ENCODE measurements at places on chromosomes 1 and 21.

DNA sequence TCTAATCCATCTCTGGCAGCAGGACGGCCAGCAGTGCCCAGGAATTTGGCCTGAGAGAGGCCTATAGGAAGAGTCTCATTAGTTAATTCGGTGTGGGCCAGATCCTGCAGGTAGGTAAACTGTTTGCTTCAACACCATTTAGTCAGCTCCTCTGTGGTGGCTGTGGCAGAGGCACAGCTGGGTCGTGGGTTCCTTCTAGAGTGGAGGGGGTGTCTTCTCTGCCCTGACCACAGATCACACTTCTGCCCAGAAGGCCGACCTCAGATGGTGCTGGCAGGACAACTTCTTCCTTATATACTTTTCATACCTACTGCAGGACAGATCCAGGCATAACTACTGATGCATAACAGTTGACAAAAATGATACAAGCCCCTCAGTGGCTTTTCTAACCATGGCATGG, 281.4 kb downstream of the RPS6KC1 start:
- DNase-seq = no peak

- no peak for DNase-seq
Measured at GRCh38 chr1:116503546-116504307, 67.1 kb downstream of the CD58 start.

- no peak for DNase-seq
Measured at GRCh38 chr1:156095906-156096508, 13.7 kb upstream of the MEX3A start.

GRCh38 chr1:16351456-16351993, 755 bp downstream of the FBXO42 start:
- DNase-seq = no peak

GRCh38 chr1:70979313-70979712, 68.3 kb downstream of the PTGER3 start:
- DNase-seq = no peak

DNA sequence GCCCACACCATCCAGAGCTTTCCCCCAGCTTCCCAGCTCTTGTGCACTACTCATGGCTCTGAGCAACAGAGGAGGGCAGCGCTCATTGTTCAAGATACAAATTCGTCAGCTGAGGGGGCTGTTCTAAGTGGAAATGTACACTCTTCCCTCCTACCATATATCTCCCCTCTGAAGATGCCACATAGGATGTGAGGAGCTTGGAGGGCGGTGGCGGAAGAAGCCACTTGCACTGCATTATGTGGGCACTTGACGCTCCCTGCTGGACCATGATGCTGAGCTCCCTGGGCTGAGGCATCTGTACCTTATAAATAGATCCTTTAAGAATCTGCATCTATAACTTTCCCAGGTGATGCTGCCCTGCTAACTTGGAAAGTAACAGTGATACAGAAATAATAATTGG, 477.6 kb upstream of the DEPDC1 start:
- DNase-seq = no peak

- no peak for DNase-seq
Measured at GRCh38 chr1:154802982-154803920, 66.8 kb downstream of the KCNN3 start.

GRCh38 chr21:32200029-32200428, 78.8 kb downstream of the MIS18A start:
- no peak for DNase-seq

DNA sequence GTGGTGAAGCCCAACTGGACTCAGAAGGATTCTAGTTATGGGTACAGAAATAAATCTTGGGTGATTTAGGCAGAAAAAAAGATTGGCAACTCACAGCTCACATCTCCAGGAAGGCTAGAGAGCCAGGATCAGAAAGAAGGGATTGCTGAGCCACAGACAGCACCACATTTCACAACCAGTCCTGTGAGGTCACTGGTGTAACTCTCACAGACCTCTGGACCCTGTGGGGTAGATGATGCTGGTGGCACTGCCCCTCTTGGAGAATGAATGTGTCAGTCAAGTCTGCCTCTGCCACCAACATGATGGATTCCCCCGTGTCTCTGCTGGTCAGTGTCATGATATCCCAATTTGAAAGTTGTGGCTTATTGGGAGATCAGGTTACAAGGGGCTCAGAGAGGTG, 70.9 kb upstream of the HMCN1 start:
- DNase-seq = no peak

- DNase-seq = peak; percentile 80
Measured at GRCh38 chr1:6614019-6614928, 743 bp downstream of the PHF13 start.

- no peak for DNase-seq
Measured at GRCh38 chr1:104348277-104348676, 598.6 kb downstream of the AMY1C start.

DNA sequence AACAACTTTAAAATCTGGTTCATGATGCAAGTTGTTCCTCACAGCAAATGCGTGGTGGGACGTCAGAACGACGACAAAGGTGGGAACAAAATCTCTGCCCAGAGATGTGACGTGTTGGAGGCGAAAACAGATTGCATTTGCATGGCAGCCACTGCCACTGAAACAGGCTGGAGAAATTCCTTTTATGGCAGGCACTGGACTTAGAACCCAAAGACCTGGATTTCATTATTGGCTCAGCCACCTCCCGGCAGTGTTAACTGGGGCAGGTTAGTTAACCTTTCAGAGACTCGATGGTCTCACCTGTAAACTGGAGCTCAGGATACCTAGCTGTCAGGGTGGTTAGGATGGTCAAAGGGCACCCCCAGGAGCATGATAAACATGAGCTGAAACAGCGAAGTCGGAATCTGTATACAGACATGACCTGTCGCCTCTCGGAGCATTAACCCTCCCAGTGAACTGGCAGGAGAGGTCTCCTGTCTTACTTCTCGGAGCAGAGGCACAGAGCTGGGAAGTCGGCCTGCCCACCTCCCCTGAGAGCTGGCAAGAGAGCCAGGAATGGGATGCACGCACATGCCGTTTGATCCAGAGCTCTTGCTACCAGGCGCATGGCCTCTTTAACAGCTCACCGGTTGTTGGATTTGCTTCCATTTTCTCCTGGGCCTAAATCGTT, 59.2 kb upstream of the TARBP1 start:
- DNase-seq = no peak

DNA sequence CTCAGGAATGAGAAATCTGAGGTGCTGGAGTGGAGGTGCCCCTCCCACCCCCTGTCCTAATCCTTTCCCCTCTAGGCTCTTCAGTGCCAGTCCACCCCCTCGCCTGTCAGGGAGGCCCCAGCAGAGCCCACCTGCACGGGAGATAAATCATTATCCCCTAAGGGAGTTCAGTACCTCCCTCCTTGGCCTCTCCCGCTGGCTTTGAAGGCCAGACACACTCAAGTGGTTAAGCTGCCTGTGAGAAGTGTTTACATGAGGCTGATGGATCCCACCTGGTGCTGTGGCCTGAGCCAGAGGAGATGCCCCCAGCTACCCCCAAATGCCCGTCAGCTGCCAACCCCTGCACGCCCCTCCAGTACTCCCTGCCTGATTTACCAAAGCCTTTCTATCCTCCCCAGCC, 3.7 kb downstream of the RSPO1 start:
- DNase-seq = no peak

- DNase-seq = no peak
Measured at GRCh38 chr1:2124446-2125198, 70.0 kb downstream of the FAAP20 start.

DNA sequence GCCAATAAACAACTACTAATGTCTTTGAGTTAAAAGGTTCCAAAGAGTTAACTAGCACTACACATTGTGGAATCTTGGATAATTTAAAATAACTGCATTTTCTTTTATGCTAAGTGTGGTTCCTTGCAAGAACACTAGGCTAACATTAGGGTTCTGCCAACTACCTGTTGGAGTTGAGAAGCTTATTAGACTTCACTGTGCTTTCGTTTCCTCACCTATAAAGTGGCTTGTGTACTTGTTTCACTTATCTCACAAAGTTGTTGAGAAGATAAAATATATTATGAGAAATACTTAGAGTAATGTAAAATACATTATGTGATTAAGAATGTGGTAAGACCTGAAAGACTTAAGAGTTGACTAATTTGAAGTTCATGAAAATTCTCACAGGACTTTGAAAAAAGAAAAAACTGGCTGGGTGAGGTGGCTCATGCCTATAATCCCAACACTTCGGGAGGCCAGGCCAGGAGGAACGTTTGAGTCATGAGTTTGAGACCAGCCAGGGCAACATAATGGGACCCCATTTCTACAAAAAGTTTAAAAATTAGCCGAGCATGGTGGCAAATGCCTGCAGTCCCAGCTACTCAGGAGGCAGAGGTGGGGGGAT, 5.6 kb upstream of the RRAGC start:
- no peak for DNase-seq

DNA sequence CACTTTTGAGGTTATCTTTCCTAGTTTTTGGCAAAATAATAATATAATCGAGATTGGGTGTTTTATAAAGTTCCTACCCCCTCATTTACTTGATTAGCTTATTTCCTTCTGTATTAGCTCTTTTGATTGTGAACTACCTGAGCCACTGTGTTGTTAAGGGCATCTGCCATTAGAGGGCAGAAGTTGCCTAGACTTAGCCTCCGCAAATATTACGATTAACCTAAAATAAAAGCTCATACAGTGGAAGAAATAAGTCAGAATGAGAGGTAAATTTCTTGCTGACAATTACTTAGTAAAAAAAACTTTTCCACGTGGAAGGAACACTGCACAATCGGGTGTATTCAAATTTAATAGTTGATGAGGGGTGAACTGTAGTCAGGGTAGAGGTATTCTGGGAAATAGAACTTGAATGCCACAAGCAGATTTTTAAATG, 2.3 kb downstream of the H3-3A start:
- peak; percentile 24 for DNase-seq

DNA sequence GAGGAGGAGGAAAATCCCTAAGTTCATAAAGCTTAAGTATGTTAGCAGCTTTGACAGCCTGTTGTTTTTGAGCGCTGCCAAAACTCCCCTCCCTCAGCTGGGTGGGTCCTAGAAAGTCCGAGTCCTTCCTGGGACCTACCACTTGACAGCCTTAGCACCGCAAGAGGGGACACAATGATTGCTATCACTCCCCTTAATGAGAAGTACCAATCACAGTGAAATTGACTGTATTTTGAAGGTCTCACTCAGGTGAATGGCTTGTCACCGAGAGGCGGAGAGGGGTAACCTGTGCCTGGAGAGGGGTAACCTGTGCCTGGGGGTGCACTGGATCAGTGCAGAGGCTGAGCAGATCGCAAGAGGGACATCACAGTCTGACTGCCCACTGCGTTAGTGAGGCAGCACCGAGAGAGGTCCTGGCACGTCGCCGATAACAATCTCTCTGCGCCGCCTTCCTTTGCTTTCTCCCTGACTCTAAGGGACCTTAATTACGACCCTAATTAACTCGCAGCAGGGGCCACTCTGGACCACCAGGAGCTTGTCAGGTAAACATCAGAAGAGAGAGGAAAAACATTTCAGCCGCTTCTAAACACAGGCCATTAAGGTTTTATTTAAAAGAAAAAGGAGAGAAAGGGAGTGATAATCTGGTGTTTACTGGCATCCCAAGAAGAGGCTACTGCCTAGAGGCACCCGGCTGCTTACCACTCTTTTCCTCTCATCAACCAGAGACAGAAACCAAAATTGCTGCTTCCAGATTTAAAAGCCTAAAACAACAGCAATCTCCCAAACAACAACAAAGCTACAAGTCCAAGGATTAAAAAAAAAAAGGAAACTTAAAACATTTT, 25.7 kb upstream of the KCNK1 start:
- no peak for DNase-seq

- no peak for DNase-seq
Measured at GRCh38 chr1:183870351-183871077, 65.6 kb downstream of the RGL1 start.

DNA sequence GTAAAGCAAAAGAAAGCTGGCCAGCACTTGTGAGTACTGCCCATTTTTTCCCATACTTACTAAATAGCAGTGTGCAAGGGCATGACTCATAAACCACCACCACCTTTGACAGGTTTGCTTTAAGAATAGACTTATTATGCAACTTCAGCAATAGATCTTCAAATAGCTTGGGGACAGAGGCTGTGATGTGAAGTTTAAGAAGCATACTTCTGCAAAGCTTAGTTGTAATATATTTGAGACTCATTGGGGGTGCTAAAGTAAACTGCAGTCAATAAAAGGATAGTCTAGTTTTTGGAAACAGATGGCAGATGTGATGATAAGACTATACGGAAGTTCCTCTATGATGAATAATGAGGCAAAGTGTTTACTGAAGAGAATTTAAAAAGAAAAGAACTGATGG, 210.0 kb downstream of the PLA2G4A start:
- DNase-seq = no peak

- DNase-seq = no peak
Measured at GRCh38 chr21:15355066-15355465, 290.3 kb upstream of the NRIP1 start.

- no peak for DNase-seq
Measured at GRCh38 chr21:19590044-19590443, 1186.5 kb upstream of the TMPRSS15 start.

GRCh38 chr1:214337511-214337910, 56.6 kb downstream of the SMYD2 start:
- DNase-seq = no peak

DNA sequence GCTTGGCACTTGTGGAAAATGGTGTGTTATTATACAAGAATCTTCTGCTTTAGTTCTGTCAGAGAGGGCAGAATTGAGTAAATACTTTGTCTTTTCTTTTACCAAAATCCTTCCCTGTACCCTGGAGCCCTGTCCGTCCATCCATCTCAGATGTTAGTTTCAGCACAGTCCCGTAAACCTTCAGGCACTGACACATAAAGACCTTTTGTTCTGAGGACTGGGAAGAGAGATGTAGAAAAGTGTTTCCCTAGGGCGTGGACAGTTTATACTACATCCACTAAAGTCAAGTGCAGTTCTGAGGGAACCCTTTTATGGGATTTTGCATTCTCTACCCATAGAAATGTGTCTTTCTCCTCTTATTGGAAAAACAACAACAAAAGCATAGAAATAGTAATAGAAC, 162.4 kb downstream of the PDE4B start:
- DNase-seq = no peak

- DNase-seq = peak; percentile 49
Measured at GRCh38 chr1:117001254-117001927, at the start of gene CD101. CD101 (plus strand) TSS chr1:117001760; CDS start chr1:117001818, 58 bp downstream.

- no peak for DNase-seq
Measured at GRCh38 chr1:80933346-80933745, 867.4 kb upstream of the ADGRL2 start.

GRCh38 chr21:31772674-31773555, 41.0 kb upstream of the SCAF4 start:
- peak; percentile 39 for DNase-seq

GRCh38 chr1:160222546-160222945, 17.4 kb downstream of the PEA15 start:
- no peak for DNase-seq

- DNase-seq = no peak
Measured at GRCh38 chr1:13462682-13463081, 51.1 kb downstream of the LRRC38 start.

GRCh38 chr1:151705753-151706463, 10.7 kb downstream of the CELF3 start:
- no peak for DNase-seq

- DNase-seq = no peak
Measured at GRCh38 chr1:197981561-197981960, 64.4 kb downstream of the LHX9 start.

GRCh38 chr1:98366343-98366742, 295.2 kb upstream of the SNX7 start:
- no peak for DNase-seq
